ENCODE measurements at places on chromosomes 12 and 14.

GRCh38 chr14:101877766-101878165 lies 86.6 kb upstream of the DYNC1H1 start:
- no peak for DNase-seq

DNA sequence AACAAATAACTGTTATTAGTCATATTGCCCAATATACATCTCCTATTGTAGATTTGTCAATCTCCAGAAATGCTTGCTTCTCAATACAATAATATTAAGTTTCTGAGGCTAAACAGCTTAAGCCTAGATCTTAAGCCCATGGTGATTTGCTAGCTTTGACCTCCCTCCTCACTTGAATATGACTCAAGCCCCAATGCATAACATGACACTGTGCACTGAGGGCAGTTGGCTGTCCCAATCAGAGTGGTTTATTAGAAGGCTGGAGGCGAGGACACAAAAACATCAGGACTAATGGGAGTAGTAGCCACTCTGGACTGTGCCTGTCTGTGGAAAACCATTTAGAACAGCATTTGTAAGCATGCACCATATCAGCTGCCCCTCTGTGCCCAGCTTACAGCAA lies 81.1 kb upstream of the GTF2A1 start:
- no peak for DNase-seq

DNA sequence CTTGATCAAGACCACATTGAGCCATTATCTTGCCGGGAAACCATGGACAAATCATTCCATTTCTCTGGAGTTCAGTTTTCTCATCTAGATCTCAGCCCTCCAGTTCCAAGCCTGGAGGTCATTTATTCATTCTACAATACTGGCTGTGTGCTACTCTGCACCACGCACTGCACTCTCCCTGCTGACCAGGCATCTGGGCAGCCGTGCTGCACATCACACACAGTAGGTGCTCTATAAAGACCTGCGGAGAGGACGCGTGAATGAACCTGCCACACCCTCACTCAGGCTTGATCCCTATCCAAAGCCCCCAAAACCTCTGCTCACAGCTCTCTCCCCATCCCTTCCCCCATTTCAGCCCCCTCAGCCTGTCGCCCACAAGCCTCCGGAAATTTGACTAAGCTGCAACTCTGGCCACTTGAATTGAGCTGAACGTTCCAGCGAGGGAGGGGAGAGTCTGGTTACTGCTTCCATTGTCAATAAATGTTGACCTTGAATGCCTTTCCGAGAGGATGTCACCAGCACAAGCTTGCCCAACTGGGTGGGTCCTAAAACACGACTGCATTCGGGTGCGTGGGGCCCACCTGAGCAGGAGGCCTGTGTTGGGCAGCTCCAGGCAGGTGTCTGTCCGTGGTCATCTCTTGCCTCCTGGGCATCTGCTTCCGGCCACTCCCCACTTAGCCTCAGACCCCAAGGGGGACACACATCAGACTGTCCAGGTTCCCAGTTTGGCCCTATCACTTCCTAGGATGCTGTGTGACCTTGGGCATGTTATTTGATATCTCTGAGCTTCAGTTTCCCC lies 17.8 kb downstream of the FAIM2 start:
- no peak for DNase-seq

DNA sequence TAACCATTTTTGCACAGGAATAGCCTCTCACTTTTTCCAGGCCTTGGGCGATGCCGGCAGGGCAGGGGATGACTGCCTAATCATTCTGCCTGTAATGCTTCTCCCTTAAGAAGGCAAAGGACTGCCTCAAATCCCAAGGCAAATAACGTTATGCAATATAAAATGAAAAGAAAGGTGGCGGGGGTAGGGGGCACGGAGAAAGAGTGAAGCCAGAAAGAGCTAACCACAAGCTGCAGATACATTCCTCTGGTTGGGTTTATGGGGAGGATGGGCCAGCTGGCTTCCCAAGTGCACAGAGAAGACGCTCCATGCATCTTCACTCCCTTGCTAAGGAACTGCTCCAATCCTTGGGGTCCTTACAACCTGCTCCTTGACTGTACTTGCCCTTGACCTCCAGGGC lies 229.5 kb downstream of the FOXN3 start:
- DNase-seq: no peak

DNA sequence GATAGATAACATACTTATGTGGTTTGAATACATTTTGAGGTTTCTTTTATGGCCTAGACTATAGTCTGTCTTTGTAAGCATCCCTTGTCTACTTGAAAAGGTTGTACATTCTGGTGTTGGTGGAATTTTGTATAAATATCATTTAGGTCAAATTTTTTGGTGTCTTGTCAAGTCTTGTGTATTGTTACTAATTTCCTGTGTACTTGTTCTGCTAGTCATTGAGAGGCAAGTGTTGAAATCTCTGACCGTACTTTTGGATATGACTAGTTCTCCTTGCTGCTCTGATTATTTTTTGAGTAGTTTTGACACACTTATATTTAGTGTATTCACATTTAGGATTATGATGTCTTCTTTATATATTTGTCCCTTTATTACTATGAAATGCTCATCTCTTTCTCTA lies 219.6 kb downstream of the CCDC91 start:
- no peak for DNase-seq

DNA sequence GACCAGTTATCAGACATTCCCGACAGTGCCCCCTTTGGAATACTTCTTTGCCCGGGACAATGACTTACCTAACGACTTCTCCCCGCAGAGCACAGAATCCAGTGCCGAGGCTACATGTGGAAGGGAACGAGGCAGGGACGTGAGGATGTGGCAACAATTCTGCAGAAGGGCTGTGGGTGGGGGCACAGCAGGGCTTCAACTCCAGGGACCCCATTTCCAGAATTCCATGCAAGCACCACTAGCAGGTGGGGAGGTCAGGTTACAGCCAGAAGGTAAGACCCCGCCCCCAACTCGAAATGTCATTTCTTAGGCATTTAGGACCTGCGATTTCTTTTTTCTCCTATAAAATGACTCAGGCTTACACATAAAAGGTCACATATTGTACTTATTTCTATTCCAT lies 207.9 kb downstream of the TMEM132C start:
- no peak for DNase-seq

GRCh38 chr14:95388699-95389098 lies 69.0 kb upstream of the CLMN start:
- DNase-seq: no peak

GRCh38 chr14:100402631-100403030 lies 79.5 kb downstream of the SLC25A47 start:
- no peak for DNase-seq

Data from activated CD4-positive, CD25-positive, alpha-beta regulatory T cell treated with anti-CD3 and anti-CD28 coated beads, Interleukin-2, amount 50 U/mL, for 72 hours (primary cell).